Stimulated activated CD4-positive, alpha-beta T cell treated with anti-CD3 and anti-CD28 coated beads, Interleukin-12 subunit alpha, Interleukin-12 subunit beta, amount 100 ng/mL, for 24 hours (primary cell): ENCODE measurements at places on chromosomes 7 and 10.

DNA sequence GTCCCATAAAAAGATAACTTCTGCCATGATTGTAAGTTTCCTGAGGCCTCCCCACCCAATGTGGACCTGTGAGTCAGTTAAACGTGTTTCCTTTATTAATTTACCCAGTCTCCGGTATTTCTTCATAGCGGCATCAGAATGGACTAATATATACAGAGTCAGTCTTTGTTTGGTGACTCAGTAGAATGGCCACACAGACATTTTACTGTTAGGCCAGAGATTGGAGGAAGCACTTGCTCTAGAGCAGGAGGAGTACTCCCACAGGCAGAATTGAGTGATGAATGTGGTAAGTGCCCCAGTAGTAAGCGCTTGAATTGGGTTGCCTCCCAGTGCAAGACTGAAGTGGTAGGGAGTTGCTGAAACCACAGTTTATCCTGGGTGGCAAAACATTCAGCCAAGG lies 149.5 kb upstream of the SMIM30 start:
- no peak for DNase-seq

DNA sequence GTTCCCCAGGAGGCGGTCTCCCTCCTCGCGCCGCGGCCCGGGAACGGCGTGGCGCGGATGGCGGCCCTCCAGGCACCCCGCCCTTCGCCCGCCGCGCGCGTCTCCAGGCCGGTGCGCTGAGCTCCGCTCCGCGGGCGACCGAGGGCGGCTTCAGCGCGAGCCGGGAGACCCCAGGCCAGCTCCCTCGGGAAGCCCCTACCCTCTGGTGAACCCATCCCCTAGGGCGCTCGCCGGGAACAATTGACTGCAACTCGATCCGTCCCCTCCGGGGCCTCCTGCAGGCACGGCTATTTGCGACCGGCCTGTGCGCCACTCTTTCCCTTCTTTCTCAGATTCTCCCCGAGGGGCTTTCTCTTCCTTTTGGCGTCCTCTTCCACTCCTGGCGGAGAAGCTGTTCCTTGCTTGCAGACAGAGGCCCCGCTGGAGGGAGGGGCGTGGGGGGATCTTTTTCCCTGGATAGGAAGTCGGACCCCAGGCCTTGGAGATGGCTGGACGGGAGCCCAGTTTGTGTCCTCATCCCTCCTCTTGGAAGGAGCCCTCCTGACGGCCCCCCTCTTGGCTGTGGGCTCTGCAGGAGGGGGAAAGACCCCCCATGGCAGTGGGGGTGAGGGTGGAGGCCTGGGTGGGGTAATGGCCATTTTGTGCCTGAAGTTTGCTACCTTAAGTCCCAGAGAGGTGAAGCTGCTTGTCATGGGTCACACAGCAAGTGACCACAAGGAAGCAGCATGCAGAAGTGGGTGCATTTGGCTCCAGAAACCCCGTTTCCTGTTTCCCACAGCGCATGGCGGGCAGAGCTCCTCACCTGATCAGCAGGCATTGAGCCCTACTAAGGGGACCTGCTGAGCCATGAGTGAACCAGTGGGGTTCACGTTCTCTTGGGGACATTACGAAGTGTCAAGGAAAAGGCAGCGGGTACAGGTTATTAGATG lies 171.2 kb upstream of the TNRC18 start:
- DNase-seq, result no peak

DNA sequence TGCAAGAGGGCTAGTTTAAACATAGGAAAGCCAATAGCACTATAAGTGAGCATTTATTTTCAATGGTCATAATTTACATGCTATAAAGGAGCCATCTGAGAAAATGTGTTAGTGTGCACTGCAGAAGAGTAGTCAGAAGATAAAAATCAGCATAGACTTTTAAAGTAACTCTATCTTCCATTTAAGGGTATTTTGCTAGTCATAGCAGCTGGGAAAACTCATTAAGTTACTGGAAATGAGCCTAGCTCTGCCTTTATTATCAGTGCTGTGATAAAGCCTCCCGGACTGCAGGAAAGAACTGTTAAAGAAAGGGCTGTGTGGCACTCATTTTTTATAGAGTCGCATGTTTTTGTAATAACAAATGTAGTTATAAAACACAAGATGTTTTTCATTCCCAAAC lies 825.8 kb upstream of the POM121L12 start:
- no peak for DNase-seq

DNA sequence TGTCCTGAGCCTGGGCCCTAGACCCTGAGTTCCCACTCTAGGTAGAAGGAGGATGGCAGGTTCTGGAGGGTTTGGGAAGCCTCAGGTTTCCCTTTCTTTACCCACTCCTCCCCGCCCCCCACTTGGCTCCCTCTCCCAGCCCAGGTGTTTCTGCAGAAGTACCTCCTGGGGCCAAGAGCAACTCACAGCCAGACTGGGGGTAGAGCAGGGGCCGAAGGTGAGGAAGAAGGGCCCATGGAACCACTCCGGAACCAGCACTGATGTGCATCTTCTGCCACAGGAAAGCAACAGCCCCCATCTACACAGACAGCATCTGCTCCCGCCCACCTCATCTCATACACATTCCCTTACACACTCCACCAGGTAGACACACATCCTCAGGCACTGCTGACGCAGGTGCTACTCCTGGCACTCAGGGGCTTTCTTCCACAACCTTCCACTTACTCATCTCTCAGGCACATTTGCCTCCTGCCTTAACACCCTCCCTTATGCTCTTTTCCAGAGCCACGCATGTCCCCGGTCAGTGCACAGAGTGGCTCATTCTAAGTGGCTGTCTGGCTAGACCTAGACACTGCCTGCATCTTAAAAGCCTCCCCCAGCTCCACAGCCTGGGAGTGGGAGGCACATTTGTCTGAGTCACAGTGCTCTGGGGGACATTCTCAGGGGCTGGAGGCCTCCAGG lies 1.8 kb downstream of the EPHB6 start:
- DNase-seq, result no peak

- no peak for DNase-seq
Observed at GRCh38 chr7:95794917-95795515, 22.7 kb downstream of the DYNC1I1 start.

- DNase-seq, result no peak
Observed at GRCh38 chr7:107830420-107830819, 27.4 kb upstream of the SLC26A3 start.

- no peak for DNase-seq
Observed at GRCh38 chr7:93475811-93476210, 98.7 kb downstream of the CALCR start.

GRCh38 chr7:28613262-28613661 lies 200.9 kb downstream of the CREB5 start:
- no peak for DNase-seq

DNA sequence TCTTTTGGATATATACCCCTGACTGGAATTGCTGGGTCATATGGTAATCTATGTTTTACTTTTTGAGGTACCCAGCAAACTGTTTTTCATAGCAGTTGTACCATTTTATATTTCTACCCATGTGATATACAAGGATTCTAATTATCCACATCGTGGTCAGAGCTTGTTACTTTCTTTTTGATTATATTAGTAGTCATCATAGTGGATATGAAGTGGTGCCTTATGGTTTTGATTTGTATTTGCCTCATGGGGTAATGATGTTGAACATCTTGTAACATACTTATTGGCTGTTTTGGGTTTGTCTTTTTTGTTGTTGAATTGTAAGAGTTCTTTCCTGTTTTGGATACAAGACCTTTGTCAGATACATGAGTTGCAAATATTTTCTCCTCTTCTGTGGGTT lies 51.7 kb downstream of the MAPK8 start:
- DNase-seq, result no peak

DNA sequence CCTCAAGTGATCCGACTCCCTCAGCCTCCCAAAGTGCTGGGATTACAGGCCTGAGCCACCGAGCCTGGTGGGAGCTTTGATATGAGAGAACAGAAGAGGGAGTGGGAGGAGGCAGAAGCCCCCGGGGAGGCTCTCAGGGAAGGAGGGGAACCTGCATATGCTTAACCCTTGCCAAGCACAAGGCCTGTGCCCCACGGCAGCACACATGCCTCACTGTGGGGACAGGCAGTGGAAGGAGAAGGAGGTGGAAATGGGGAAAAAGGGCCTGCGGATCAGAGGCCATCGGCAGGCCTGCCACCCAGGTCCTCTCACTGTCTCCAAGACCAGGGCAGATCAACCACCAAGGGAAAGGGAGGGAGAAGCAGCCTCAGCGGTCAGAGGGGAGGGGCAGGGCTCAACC lies 7.2 kb upstream of the GRID1 start:
- no peak for DNase-seq

DNA sequence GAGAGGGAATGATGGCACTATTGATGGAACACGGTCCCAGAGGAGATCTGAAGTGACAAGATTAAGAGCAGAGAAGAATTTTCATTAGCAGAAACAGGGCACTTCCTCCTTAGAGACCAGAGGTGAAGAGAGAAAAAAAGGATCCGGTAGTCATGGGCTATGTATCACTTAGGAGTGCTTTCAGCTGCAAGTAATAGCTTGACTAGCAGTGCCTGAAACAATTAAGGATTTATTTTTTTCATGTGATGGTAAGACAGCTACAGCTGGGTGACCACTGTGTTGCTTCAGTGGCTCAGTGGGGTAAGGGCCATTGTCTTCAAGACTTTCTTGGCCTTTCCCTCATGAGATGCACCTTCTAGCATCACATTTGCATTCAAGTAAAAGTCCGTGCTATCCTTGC lies 515.1 kb upstream of the GALNT17 start:
- DNase-seq, result no peak

DNA sequence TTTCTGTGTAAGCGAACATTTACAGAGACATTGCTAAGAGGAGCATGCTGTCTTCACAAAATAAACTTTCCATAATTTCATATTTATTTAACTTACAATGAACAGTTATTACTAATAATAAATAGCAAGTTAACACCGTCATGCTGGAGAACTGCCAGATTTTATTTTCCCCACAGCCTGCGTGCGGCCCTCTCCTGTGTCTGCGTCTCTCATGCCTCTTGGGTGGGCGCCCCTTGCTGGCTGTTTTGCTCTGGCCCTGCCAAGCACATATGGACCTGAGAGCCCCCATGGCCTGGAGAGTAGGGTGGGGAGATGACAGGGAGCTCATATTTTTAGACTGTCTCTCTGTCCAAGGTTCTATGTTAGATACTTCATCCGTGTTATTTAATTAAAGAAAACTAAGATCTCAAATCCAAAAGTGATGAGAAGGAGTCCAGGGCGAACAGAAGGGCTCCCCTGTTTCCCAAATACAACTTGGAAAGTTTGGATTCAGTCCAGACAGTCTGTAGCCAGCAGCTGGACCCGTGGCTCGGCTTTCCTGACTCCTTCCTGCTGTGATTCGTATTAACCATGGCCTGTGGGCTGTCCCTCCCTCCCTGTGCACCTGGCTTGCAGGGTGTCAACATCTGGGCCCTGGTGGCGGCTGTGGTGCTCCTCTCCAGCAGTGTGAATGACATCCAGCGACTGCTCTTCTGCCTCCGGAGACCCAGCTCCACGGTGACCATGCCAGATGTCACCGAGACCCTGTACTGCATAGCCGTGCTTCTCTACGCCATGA lies 20.5 kb downstream of the FBH1 start:
- no peak for DNase-seq

DNA sequence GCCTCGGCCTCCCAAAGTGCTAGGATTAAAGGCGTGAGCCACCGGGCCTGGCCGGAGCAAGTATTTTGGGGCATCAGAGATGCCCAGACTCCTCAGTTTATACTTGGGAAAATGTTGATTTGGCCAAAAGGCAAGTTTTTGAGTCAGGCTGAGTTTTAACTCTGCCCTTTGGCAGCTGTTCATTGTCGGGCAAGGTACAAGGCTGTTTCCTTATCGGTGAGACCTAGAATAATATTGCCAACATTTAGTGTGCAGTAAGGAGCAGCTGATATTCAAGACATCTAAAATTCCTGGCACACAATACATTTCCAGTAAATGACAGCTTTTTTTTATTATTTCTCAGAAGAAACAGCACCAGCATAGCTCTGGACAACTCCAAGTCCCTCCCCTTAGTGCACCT lies 147.6 kb upstream of the C7orf33 start:
- DNase-seq, result no peak

DNA sequence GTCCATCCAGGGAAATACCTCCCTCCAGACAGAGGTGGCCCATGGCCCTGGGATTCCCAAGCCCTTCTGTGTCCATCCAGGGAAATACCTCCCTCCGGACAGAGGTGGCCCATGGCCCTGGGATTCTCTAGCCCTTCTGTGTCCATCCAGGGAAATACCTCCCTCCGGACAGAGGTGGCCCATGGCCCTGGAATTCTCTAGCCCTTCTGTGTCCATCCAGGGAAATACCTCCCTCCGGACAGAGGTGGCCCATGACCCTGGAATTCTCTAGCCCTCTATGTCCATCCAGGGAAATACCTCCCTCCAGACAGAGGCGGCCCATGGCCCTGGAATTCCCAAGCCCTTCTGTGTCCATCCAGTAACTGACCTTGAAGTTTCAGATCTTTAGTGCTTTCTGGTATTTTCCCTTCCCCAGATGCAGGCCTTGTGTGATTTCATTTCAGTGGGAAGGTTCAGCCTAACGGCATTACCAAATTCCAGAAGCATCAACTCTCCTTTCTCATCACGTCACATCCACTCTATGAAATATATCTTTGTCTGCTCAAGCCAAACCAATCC lies 28.8 kb upstream of the DIP2C start:
- DNase-seq, result no peak

- DNase-seq, result no peak
Observed at GRCh38 chr10:97763947-97764346, 7.9 kb downstream of the SFRP5 start.

DNA sequence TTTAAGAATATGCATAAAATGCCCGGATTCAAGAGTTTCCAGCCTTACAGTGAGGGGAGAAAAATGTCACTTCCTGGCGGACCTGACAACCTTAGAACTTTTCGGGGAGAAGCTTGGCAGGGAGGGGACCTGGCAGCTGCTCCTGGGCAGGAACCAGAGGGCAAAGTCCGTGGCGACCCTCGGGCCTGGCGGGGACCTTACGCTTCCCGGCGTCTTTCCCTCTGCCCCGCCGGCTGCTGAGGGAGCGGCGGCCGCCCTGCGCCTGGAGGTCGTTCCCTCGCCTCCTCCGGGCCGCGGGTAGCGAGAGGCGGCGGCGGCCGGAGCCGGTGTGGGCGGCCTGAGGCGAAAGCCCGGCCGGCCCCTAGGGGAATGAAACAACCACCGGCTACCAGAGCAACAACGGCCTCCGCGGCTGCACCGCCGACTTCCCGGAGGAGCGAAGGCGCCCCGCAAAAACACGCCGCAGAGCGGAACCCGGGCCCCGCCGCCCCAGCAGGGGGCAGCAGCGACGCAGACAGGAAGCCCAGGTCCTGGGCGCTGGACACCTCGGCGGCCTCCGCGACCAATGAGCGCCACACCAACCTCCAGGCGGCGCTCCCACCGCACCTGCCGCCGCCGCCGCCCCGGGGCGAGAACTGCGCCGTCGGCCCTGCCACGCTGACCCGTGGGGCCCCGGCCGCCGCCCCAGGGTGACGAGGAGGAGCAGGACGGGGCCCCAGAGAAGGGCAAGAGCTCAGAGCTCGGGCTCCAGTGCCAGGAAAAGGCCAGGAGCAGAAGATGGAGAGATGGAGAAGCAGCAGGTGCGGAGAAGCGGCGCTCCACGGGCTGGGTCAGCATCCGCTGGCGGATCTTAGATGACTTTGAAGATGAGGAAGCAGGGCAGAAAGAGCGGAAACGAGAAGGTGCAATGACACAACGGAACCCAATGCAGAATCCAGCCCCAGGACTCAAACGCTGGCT lies 10.5 kb upstream of the ACSM6 start:
- peak; percentile 49 for DNase-seq
